ENCODE measurements at places on chromosomes 13 and 19.

DNA sequence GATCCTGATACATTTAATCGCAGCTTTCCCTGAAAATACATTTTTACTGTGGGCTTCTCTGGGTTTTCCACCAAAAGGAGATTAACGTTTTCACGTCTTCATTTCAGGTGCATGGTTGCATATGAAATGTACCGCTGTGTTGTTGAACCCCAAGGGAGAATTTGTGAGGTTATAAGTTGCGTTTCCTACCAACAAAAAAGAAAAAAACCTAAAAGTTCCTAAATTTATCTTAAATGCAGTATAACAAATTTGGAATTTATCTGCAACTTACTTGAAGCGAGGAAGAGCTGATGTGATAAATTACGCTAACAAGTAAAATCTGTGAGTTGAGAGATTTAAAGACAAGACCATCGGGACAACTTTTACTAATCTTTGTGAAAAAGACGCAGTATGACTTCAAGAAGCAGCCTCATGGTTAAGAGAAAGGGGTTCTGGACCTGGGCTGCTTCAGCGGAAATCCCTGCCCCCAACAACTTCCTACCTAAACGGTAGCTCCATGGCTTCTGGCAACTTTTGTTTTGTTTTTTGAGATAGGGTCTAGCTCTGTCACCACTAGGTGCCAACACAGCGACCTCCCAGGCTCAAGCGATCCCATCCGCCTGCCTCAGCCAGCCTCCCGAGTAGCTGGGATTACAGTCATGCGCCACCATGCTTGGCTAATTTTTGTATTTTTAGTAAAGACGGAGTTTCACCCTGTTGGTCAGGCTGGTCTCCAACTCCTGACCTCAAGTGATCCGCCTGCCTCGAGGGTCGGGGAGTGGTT is 958 bp upstream of the OBI1 start:
- DNase-seq, result no peak
- no peaks in the 10 kb centered on the region for H3K4me1 ChIP-seq
- no peaks in the 10 kb centered on the region for H3K36me3 ChIP-seq

GRCh38 chr13:49395878-49396380 is 47.9 kb downstream of the CAB39L start:
- H3K36me3 ChIP-seq, result no peaks in the 10 kb centered on the region
- no peak overlapping the region for H3K4me3 ChIP-seq
- no peaks in the 10 kb centered on the region for H3K27me3 ChIP-seq
- peak overlapping the region; percentile 74 for H3K27ac ChIP-seq

DNA sequence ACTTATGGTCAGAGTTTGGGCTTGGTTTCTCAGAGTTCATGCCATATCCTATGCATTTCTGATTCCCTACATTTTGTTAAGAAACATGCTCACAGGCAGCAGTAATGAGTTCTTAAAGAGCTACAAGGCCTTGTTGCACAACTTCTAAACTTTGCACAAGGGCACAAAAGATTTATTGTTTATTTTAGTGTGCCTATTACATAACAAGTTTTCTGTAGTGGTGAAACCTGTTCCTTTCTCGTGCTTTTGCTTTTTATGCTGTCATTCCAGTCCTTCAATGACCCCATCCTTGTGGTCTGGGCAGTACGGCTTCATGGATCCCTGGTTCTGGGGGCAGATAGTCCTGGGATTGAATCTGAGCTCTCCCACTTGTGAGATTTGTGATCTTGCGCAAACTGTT is 17.8 kb downstream of the ZNF507 start:
- no peaks in the 10 kb centered on the region for H3K36me3 ChIP-seq
- H3K4me1 ChIP-seq, result peaks cover 6% of the 10 kb centered on the region
- H3K27ac ChIP-seq, result peak overlapping the region; percentile 89
- H3K27me3 ChIP-seq, result no peaks in the 10 kb centered on the region
- peak; percentile 46 for DNase-seq
- H3K4me3 ChIP-seq, result no peak overlapping the region

- H3K4me3 ChIP-seq, result peak overlapping the region; percentile 89
- peak; percentile 78 for DNase-seq
- peaks cover 18% of the 10 kb centered on the region for H3K4me1 ChIP-seq
- H3K36me3 ChIP-seq, result no peaks in the 10 kb centered on the region
Observed at GRCh38 chr13:110616103-110617101, 1.1 kb downstream of the NAXD start.

DNA sequence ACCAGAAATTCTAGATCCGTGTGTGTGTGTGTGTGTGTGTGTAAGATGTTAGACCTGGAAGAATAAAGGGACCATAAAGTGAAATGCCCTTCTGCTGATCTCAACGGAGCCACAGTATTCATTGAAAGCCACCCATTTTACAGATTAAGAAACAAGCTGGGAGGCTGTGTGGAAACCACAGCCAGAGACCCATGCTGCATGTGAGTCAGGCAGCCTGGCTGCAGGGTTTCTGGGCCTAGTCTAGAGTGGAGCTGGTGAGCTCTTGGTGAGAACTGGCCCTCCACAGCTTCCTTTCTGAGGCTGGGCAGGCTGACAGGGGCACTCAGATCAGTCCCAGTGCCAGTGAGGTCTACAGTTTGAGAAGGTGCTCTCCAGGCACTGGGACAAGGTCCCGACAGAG is 75.3 kb downstream of the SERP2 start:
- no peak overlapping the region for H3K4me3 ChIP-seq
- no peaks in the 10 kb centered on the region for H3K36me3 ChIP-seq
- no peak overlapping the region for H3K27ac ChIP-seq
- H3K4me1 ChIP-seq, result no peaks in the 10 kb centered on the region
- H3K27me3 ChIP-seq, result no peaks in the 10 kb centered on the region
- no peak for DNase-seq

DNA sequence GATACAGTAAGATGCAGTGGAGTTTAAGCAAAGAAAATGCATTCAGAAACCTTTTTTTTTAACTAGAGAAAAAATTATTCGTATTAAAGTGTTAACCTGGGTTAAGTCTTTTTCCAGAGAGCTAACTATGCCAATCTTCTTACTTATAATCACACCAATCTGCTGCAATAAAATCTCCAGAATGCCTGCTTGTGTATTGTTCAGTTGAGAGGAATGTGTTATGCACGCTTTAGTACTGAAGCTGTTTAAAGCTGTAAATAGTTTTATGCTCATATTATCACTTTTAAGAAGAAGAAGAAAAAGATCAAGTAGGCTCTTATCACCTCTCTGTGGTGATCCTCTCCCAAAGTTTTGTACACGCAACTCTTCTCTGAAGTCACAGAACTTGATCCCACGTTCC is 528.7 kb downstream of the RFC3 start:
- peak overlapping the region; percentile 81 for H3K27ac ChIP-seq
- no peak for DNase-seq
- no peaks in the 10 kb centered on the region for H3K4me1 ChIP-seq
- no peak overlapping the region for H3K4me3 ChIP-seq
- no peaks in the 10 kb centered on the region for H3K27me3 ChIP-seq

DNA sequence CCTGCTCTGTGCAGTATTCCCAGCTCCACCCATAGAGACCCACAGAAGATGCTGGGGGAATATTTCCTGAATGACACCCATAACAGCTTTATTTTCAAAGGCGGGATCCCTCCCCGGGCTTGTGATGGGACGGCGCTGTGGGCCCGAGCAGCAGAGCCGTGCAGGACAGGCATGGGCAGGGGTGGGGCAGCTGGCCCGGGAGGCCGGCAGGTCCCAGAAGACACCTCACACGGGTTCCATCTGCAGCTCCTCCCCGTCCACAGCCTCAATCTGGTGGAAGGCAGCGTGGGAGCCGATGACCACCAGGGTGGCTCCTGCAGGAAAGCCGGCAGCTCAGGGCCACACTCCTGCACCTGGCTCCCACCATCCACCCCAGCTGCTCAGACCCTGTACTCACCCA is 2.5 kb downstream of the RABAC1 start:
- no peaks in the 10 kb centered on the region for H3K36me3 ChIP-seq
- no peaks in the 10 kb centered on the region for H3K4me1 ChIP-seq
- H3K27me3 ChIP-seq, result no peaks in the 10 kb centered on the region
- no peak overlapping the region for H3K4me3 ChIP-seq
- no peak overlapping the region for H3K27ac ChIP-seq
- no peak for DNase-seq

GRCh38 chr19:5844456-5845433 is 5.2 kb upstream of the FUT6 start:
- H3K4me3 ChIP-seq, result no peak overlapping the region
- H3K27ac ChIP-seq, result no peak overlapping the region
- DNase-seq, result no peak
- no peaks in the 10 kb centered on the region for H3K36me3 ChIP-seq
- no peaks in the 10 kb centered on the region for H3K27me3 ChIP-seq

DNA sequence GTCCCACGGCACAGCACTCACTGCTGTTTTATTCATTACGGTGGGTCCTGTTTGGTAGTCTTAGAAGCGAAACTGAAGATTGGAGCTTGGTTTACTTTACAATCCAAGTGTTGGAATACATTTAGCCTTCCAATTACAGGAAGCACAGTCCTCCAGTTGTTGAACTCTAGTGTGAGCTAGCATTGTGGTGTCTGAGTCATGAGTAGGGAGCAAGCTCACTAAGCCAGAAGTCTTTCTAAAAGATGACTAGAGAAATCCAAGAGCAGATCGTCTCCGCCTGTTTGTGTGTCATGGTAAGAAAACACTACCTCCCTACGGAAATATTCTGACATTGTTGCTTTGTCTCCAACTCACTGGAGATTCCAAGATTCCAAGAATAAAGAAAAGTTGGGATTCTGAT is 10.1 kb upstream of the SHISA2 start:
- H3K27me3 ChIP-seq, result no peaks in the 10 kb centered on the region
- H3K4me3 ChIP-seq, result no peak overlapping the region
- no peak for DNase-seq
- H3K27ac ChIP-seq, result no peak overlapping the region
- H3K36me3 ChIP-seq, result no peaks in the 10 kb centered on the region

DNA sequence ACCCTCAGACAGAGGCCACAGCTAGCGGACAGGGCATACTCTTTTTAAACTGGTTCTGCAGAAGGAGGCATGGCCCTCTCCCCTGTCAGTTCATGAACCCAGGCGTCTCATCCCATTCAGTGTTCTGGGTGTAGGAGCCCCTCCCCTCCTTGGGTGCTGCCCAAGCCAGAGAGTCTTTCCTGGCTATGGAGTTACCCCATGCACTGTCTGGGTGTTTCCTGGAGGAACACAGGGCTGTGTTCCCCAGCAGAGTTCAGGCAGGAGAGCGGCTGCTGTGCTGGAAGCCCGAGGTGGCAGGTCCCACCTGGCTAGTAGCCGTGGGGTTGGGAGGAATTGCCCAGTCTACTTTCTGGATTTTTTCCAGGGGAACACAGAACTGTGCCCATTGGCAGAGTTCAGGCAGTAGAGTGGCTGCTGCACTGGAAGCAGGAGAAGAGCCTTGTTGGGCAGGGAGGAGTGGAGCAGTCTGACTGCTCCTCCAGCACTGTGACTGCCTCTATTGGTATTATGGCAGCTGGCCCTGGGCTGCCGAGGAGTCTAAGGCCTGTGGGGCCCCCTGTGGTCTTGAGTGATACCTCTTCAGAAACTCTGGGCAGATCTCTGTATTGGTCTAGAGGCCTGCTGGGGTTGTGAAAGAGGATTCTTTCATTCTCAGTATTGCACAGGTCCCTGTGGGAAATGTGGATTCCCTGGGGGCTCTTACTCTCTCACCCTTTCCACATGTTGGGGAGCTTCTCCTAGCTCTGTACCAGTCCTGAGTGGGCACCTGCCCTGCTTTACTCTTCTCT is 168.3 kb downstream of the PCDH20 start:
- H3K36me3 ChIP-seq, result no peaks in the 10 kb centered on the region
- H3K4me1 ChIP-seq, result no peaks in the 10 kb centered on the region
- no peak overlapping the region for H3K27ac ChIP-seq
- H3K4me3 ChIP-seq, result no peak overlapping the region
- DNase-seq, result no peak
- no peaks in the 10 kb centered on the region for H3K27me3 ChIP-seq

GRCh38 chr19:3065675-3066357 is 3.5 kb upstream of the TLE5 start:
- H3K27me3 ChIP-seq, result no peaks in the 10 kb centered on the region
- H3K4me3 ChIP-seq, result no peak overlapping the region
- no peak for DNase-seq
- peak overlapping the region; percentile 74 for H3K27ac ChIP-seq
- no peaks in the 10 kb centered on the region for H3K36me3 ChIP-seq

DNA sequence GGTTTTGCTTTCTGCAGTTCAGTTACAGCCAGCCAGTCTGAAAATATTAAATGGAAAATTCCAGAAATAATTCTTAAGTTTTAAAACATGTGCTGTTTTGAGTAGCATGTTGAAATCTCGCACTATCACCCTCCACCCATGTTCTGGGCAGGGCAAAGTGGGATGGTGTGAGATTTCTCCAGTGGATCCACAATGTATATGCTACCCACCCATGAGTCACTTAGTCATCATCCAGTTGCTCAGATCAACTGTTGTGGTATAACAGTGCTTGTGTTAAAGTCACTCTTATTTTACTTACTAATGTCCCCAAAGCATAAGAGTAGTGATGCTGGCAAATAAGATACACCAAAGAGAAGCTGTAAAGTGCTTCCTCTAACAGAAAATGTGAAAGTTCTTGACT is 56.4 kb downstream of the CYSLTR2 start:
- no peaks in the 10 kb centered on the region for H3K27me3 ChIP-seq
- no peak overlapping the region for H3K4me3 ChIP-seq
- no peaks in the 10 kb centered on the region for H3K36me3 ChIP-seq
- no peak for DNase-seq
- H3K4me1 ChIP-seq, result no peaks in the 10 kb centered on the region

GRCh38 chr13:93529961-93530360 is 303.4 kb downstream of the GPC6 start:
- H3K27me3 ChIP-seq, result no peaks in the 10 kb centered on the region
- H3K4me1 ChIP-seq, result no peaks in the 10 kb centered on the region
- no peaks in the 10 kb centered on the region for H3K36me3 ChIP-seq
- no peak overlapping the region for H3K27ac ChIP-seq

DNA sequence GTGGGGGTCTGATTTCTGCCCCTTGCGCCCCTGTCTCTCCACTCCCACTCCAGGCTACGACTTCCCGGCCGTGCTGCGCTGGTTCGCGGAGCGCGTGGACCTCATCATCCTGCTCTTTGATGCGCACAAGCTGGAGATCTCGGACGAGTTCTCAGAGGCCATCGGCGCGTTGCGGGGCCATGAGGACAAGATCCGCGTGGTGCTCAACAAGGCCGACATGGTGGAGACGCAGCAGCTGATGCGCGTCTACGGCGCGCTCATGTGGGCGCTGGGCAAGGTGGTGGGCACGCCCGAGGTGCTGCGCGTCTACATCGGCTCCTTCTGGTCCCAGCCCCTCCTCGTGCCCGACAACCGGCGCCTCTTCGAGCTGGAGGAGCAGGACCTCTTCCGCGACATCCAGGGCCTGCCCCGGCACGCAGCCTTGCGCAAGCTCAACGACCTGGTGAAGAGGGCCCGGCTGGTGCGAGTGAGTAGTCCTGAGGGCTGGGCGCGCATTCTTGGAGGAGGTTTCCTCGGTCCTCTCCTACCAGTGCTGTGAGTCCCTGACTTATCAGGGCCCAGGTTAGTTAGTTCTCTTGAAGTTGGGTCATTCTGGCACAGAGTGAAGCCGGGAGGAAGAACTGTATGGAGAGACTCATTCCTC is 12.7 kb downstream of the EHD2 start:
- peak overlapping the region; percentile 56 for H3K27ac ChIP-seq
- H3K4me3 ChIP-seq, result no peak overlapping the region
- no peaks in the 10 kb centered on the region for H3K27me3 ChIP-seq
- H3K4me1 ChIP-seq, result peaks cover 9% of the 10 kb centered on the region
- H3K36me3 ChIP-seq, result no peaks in the 10 kb centered on the region

- H3K4me1 ChIP-seq, result no peaks in the 10 kb centered on the region
- H3K36me3 ChIP-seq, result no peaks in the 10 kb centered on the region
- no peak overlapping the region for H3K27ac ChIP-seq
- no peaks in the 10 kb centered on the region for H3K27me3 ChIP-seq
- no peak overlapping the region for H3K4me3 ChIP-seq
Observed at GRCh38 chr13:43545317-43545874, 241.4 kb downstream of the ENOX1 start.

- DNase-seq, result no peak
- H3K36me3 ChIP-seq, result no peaks in the 10 kb centered on the region
- no peak overlapping the region for H3K4me3 ChIP-seq
Observed at GRCh38 chr13:71862459-71862943, 4.5 kb downstream of the DACH1 start.
